Right lung (tissue), 10 donors: ENCODE measurements at places on chromosomes 2 and 18. TPM values are rescaled to one million over a fixed set of nuclear protein-coding genes. Genes with fewer than 3 reads are reported as not detected.

DNA sequence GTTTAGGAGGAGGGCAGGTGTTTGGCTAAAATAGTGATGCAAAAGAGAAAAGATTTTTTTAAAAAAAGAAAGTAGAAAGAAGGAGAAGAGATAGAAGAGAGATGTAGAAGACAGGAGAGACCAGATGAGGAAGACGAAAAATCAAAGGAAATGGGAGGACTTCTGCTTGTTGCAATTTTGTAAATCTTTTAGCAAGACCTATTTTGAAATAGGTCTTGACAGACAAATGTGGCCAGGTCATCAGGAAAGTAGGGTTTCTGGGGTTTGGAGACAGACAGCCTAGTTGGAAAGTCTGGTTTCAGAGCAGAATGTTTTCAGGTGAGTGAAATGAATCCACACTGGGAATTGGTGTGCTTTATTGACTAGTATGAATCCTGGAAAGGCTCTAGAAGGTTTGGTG, 104.5 kb upstream of the CAVIN2 start:
- no peak for DNase-seq

Gene CCDC141
- 3.4 TPM for polyA plus RNA-seq

GRCh38 chr2:218284106-218284811, 8.0 kb downstream of the TMBIM1 start:
- DNase-seq, result no peak

DNA sequence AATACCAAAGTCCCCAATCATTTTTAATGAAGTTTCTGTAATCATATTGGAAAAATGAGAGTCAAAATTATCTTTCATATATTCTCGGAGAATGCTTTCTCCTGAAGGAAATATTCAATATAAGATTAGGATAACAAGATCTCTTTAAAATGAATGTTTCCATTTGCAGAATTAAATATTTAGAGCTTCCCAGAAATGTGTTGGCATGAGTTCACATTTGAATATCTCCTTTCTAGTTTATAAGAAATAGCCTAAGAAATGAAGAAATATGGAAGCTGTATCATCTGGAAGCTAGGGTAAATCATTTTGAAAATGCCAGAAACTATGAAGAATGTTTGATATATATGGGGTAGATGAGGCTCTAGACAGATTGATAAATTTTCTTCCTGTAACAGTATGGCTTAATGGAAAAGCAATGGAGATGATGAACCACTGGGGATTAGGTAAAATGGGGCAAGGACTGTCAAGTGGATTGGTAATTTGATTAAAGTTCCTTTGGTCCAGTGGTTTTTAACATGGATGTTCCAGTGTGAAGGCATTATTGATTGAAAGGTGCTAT, 184.6 kb upstream of the ZNF804A start:
- no peak for DNase-seq

DNA sequence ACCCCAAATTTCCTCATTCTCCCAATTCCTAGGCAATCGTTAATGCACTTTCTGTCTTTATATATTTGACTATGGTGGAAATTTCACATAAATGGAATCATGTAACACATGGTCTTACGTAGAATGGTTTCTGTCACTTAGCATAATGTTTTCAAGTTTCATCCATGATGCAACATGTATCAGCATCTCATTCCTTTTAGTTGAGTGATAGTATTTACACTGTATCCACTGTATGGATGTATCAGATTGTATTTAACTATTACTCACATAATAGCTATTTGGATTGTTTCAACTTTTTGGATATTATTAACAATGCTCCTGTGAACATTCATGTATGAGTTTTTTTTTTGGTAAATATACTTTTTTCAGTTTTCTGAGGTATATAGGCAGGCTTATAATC, 982.3 kb upstream of the DDX18 start:
- no peak for DNase-seq

DNA sequence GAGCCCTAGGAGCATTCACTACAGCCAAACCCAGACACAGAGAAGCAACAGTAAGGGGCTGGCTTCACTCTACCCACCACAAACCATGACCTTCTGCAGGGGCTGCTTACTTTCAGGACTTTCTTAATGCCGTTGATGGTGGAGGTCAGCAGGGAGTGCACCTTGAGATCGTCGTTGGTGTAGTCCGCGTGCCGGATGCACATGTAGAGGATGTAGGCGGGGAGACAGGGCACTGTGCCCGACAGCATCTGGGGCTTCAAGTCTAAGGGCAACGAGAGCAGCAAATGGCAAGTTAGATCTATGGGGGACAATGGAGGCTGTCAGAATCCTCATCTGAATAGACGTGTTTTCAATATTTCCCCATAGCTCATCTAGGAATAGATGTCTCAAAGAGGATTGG, 29.8 kb upstream of the ACAA2 start:
- DNase-seq, result no peak

Gene CNGA3
- polyA plus RNA-seq, result not detected

DNA sequence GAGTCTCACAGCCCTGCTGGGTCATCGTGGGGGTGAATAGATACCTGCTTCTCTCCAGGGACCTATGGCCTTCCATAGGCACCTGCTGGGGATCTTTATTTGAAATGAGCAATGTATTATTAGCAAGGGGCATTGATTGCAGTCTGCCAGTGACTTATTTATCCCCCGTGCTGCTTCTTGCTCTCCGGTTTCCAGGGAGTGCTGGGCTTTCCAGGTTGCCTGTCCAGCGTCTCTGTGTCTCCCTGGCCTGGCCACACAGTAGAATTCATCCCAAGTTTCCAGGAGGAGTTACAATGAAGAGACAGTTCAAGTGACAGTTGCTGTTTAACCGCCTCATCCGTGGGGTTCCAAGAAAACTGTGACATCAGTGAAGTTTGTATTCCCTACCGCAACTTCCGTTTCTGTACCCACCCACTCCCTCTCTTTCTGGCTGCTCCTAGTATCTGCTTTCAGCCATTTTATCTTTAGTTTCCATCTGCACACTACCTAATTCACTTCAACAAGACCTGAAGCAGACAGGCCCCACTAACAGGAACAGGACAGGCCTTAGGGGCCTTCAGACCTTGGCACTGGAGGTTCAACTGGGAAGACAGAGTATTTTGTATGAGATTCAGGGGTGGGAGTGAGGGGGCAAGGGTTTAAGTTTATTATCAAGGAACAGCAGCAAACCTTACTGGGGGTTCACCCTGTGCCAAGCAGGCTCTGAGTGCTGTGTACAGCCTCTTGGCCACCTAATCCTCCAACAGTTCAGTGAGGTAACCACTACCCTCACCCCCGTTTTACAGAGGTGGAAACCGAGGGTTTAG, 134.8 kb downstream of the PRKCE start:
- no peak for DNase-seq

- no peak for DNase-seq
Observed at GRCh38 chr2:149038442-149039212, at the start of gene LYPD6B. Gene LYPD6B, plus strand, starts transcription at chr2:149038699. Its CDS starts 92,250 bp downstream, at chr2:149130949.

DNA sequence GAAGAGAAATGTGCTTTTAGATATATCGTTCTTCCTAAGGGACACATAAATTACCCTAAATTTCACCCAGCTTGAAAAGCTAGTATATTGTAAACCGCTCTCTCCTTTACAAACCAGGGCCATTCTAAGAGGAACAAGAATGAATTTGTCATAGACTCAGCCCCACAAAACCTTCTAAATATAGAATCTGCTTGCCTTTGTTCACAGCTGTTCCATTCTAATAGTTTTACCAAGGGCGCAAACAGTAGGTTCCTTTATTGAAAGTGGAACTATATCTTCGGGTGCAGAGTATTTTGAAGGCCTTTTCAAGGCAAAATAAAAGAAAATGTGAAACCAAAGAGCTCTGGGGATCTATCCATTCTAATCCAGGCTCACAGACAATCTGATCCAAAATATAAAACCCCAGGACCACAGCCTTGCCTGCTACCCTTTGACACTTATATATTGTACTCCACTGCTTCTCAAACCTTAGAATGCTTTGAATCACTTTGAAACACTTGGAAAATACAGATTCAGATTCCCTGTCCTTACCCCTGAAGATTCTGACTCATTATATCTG, 316.8 kb downstream of the PAX3 start:
- DNase-seq, result no peak

Gene CCDC85A
- 1.3 TPM for polyA plus RNA-seq

DNA sequence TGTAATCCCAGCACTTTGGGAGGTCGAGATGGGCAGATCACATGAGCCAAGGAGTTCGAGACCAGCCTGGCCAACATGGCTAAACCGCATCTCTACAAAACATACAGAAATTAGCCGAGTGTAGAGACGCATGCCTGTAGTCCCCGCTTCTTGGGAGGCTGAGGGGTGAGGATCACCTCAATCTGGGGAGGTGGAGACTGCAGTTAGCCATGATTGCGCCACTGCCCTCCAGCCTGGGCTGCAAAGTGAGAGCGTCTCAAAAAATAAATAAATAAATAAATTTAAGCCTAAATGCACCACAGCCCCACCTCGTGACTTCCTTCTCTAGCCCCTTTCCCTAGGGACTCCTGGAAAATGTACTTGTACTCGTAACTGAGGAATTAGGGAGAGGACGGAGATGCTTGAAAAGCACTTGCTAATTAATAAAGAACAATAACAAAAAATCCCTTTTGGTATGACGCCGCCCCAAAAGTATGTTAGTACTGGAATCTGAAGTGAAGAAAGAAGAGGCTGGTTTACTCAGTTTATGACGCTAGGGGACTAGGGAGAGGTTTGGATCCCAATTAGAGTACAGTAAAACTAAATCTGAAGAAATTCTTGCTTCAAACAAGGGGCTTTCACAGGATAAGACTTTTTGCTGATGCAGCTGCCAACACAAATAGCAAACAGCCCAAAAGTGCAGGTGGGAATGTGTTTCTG, 887 bp upstream of the ZNF396 start:
- DNase-seq, result no peak

- DNase-seq, result no peak
Observed at GRCh38 chr2:167438206-167438605, 549.9 kb downstream of the XIRP2 start.

Gene MXD1
- 12.7 TPM for polyA plus RNA-seq
